ENCODE measurements at places on chromosomes 7 and 10. TPM values are rescaled to one million over a fixed set of nuclear protein-coding genes. Genes with fewer than 3 reads are reported as not detected.

IFIT1B gene
- polyA plus RNA-seq: not detected

NPSR1 gene
- polyA plus RNA-seq: not detected

METTL2B gene
- polyA plus RNA-seq: 11.5 TPM

MYOZ1 gene
- polyA plus RNA-seq: 0.70 TPM

SDK1 gene
- 4.3 TPM for polyA plus RNA-seq

FAM24B gene
- polyA plus RNA-seq: 3.3 TPM

BAZ1B gene
- polyA plus RNA-seq: 20.1 TPM

MMD2 gene
- not detected for polyA plus RNA-seq

SLC26A5 gene
- polyA plus RNA-seq: 0.41 TPM

VSTM4 gene
- 2.9 TPM for polyA plus RNA-seq

DNAJC12 gene
- 1.2 TPM for polyA plus RNA-seq

EPHA1 gene
- polyA plus RNA-seq: 4.2 TPM

CNPY1 gene
- not detected for polyA plus RNA-seq

HOXA4 gene
- 6.0 TPM for polyA plus RNA-seq

OR2A1 gene
- polyA plus RNA-seq: 0.18 TPM

ERVW-1 gene
- polyA plus RNA-seq: 0.04 TPM

RPEL1 gene
- not detected for polyA plus RNA-seq

LRRC4 gene
- 4.7 TPM for polyA plus RNA-seq

UPK3B gene
- polyA plus RNA-seq: 24.3 TPM

GSTO2 gene
- polyA plus RNA-seq: 25.9 TPM

TMEM140 gene
- polyA plus RNA-seq: 35.2 TPM

CYP3A4 gene
- not detected for polyA plus RNA-seq

PDCD11 gene
- polyA plus RNA-seq: 17.3 TPM

POMZP3 gene
- 11.6 TPM for polyA plus RNA-seq

ZNF117 gene
- polyA plus RNA-seq: 12.2 TPM

OR2A5 gene
- not detected for polyA plus RNA-seq

KLHDC10 gene
- polyA plus RNA-seq: 10.4 TPM

COMMD3 gene
- polyA plus RNA-seq: 61.2 TPM

PDGFA gene
- 21.8 TPM for polyA plus RNA-seq

OR6B1 gene
- polyA plus RNA-seq: not detected

GHRHR gene
- polyA plus RNA-seq: 0.77 TPM

MBL2 gene
- polyA plus RNA-seq: not detected

PON1 gene
- 0.15 TPM for polyA plus RNA-seq

DDC gene
- 1.2 TPM for polyA plus RNA-seq

ACTR3C gene
- polyA plus RNA-seq: 8.1 TPM

WNT8B gene
- 0.04 TPM for polyA plus RNA-seq

JCAD gene
- 11.3 TPM for polyA plus RNA-seq

CDNF gene
- polyA plus RNA-seq: 0.60 TPM

SPDYE9 gene
- polyA plus RNA-seq: not detected

CACNB2 gene
- polyA plus RNA-seq: 2.2 TPM
